ENCODE measurements at places on chromosomes 6 and 20.

GRCh38 chr20:24971376-24972101 is 21.0 kb downstream of the APMAP start:
- DNase-seq, result no peak

DNA sequence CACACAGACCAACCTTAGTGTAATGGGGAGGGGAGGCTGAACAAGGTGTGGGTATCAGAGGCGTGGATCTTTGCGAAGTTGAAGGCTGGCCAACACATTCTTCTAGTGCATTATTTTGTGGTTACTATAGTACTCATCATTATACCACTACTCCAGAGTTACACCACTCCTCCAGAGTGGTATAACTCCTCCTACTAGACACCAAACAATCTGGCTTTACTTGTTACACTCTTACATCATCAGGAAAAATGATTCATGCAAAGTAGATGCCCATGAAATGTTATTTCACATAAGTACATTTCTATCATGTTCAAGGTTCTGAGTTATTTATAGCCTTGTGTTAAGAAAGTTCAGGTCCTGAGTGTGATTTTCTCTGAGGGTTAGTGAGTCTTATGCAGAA is 443.1 kb upstream of the OPRM1 start:
- no peak for DNase-seq

- DNase-seq, result peak; percentile 58
Observed at GRCh38 chr20:46709459-46710152, at the start of gene SLC2A10. Gene SLC2A10 (plus strand): TSS chr20:46709649. CDS start chr20:46709737, 88 bp downstream.

DNA sequence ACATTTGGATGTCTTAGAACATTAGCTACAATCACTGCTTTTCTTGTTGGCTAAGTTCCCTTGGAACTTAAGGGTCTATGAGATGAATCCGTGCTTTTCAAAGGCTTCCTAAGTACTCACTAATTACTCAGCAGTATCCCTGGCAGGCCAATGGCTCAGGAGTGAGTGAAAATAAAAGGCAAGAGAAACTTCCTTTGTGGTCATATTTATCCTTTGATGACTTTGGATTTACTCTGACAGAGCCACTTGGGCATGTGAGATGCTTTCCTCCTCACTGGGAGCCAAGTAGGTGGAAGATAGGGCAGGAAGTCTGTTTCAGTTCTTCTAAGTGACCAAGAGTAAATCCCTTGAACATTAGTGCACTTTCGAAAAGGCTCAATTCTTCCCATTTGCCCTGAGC is 224.3 kb upstream of the FOXA2 start:
- DNase-seq, result no peak

DNA sequence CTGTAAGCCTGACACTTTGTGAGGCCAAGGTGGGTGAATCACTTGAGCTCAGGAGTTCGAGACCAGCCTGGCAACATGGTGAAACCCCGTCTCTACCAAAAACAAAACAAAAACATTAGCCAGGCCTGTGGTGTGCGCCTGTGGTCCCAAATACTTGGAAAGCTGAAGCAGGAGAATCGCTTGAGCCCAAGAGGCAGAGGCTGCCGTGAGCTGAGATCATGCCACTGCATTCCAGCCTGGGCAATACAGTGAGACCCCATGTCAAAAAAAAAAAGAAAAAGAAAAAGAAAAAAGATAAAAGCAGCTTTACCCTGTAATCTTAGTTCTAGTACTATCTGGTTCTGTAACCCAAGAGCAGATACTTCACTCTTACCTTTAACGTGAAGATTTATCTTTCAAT is 27.6 kb downstream of the SSR1 start:
- DNase-seq, result no peak

DNA sequence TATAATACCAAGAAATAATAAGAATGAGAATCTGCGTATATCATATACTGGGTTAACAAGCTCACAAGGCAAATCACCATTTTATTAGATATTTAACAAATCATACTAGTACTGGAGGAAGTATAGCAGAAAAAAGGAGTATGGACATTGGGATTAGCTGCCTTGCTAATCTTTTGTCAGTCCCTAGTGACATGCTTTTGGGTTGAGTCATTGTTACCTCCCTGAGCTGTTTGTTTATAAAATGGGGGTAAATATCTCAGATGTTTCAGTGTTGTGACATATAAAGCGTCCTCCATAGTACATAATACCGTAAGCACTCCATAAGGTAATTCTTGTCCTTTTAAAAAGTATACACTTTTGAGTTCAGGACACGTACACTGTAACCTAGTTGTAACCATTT is 107.0 kb downstream of the ESR1 start:
- DNase-seq, result no peak

GRCh38 chr20:46698788-46699187 is 9.5 kb upstream of the TP53RK start:
- peak; percentile 15 for DNase-seq

- DNase-seq, result peak; percentile 1
Observed at GRCh38 chr6:18680842-18681241, 293.7 kb downstream of the RNF144B start.

GRCh38 chr6:2751871-2752270 is 1.1 kb upstream of the MYLK4 start:
- no peak for DNase-seq

- DNase-seq, result peak; percentile 22
Observed at GRCh38 chr6:20350215-20350614, 51.5 kb upstream of the E2F3 start.

DNA sequence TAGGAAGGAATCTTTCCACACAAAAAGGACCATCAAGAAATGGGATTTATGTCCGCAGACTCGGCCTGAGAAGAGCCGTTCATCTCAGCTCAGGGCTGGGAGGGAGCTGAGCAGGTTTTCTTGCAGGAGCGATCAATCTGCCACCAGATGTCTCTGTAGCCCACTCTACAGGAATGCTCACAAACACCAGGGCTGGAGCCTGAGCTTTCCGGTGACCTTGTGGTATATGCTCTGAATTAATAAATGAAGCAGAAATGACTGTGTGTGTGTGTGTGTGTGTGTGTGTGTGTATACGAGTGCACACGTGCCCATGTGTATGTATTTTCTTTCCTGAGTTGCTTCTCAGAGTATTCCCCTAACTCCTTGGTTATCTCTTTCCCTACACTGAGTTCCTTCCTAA is 12.0 kb downstream of the CD83 start:
- peak; percentile 68 for DNase-seq

DNA sequence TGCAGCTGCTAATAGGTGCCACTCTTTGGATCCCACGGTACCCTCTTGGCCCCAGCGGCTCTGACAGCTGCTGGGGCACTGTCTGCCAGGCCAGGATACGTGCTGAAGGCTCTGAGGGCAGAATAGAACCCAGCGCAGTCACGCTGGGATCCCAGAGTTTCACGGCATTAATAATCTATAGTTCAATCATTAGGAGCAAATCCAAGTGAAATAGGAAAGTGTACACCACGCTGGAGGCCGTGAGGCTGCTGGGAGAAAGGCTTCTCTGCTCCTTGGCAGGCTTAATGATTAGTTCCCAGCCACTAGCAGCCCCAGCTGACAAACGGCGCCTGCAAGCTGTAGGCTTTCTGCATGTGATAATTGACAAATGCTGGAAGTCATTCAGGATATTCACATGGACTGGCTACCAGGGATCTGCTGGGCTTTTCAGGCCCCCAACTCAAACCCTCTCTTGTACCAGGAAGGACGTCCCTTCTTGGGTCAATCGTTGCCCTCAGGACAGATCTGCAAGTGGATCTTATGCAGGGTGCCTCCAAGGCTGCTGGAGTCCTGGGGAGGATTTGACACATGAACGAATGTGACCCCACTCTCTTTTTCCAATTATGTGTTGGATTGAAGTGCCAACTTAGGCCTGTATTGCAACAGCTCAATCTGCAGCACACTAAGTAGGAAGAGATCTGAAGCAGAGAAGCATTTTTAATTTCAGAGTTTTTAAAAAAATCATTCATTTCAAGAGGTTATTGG is 50.1 kb upstream of the INSM1 start:
- no peak for DNase-seq

- DNase-seq, result no peak
Observed at GRCh38 chr20:31808481-31808880, 10.7 kb upstream of the MYLK2 start.

DNA sequence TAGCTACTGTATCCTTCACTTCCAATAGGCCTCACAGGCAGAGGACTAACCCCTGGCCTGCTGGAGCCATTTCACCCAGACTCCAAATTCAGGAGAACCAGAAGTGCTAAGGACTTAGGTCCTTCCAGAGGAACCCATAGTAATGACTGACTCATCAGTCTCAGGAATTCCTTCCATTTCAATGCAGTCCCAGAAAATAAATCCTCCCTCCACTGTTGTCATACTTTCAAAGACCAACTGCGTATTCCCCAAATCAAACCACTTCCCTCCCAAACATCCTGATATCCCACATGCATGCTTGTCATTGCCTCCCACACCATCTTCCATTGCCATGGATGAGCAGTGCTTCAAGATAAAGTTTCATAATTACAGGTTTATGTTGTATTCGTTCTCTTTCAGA is 31.8 kb upstream of the NT5E start:
- peak; percentile 50 for DNase-seq

GRCh38 chr6:52491203-52492069 is 71.3 kb downstream of the EFHC1 start:
- peak; percentile 74 for DNase-seq

GRCh38 chr6:81450180-81450579 is 302.3 kb downstream of the TENT5A start:
- DNase-seq, result no peak

- no peak for DNase-seq
Observed at GRCh38 chr20:16273812-16274555, 299.3 kb downstream of the KIF16B start.

DNA sequence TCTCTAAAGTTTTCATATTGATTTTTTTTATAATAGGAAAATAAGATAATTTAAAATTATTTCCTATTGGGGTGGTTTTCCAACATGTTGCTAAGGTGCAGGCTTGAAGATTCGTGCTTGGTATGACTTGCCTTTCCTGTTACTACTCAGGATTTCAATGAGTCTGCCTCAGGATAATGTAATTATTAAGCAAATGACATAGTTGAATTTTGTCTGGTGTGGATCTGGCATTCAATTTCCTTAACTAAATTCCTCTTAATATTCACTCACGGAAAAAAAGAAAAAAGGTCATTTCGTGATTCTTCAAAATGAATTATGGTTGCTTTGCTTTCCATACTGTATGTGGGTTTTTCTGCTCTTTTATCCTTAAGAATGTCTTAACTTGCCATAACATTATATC is 9.3 kb upstream of the FILIP1 start:
- DNase-seq, result no peak

DNA sequence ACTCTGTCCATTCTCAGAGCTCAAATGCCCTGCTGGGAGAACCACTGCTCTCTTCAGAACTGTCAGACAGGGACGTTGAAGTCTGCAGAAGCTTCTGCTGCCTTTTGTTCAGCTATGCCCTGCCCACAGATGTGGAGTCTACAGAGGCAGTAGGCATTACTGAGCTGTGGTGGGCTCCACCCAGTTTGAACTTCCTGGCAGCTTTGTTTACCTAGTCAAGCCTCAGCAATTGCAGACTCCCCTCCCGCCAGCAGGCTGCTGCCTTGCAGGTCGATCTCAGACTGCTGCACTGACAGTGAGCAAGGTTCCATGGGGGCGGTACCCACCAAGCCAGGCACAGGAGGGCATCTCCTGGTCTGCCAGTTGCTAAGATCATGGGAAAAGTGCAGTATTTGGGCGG is 21.8 kb upstream of the UFL1 start:
- no peak for DNase-seq
